ENCODE measurements at places on chromosomes 5 and 9.

DNA sequence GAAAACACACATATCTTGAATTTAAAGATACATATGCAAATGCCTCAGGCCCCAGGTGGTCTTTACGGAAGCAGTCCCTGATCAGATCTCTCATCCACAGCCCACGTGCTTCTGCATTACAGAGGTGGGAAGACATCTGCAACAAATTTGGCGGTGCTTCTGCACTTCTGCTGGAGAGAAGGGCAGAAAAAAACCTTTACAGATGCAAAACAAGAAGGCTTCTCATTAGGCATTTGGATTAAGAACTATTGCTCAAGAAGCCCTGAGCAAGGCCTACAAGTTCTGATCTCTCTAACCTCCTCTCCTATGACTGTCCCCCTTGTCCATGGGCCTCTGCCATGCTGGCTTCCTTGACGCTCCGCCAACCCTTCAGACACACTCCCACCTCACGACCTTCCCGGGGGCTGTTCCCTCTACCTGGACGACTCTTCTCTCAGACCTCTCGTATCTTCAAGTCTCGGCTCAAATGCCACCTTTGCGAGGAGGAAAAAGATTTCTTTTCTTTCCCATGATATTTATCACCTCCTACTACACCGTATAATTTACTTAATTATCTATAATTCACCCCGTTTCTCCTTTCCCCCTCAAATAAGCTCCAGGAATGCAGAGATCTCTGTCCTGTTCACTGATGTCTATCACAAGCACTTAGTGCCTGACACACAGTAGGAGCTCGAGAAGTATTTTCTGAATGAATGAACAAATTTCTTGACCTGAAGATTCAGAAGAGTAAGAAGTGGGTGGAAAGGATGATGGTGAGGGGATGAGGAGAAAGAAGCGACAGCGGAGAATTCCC lies 1.1 kb downstream of the MTMR12 start:
- DNase-seq: peak; percentile 50

DNA sequence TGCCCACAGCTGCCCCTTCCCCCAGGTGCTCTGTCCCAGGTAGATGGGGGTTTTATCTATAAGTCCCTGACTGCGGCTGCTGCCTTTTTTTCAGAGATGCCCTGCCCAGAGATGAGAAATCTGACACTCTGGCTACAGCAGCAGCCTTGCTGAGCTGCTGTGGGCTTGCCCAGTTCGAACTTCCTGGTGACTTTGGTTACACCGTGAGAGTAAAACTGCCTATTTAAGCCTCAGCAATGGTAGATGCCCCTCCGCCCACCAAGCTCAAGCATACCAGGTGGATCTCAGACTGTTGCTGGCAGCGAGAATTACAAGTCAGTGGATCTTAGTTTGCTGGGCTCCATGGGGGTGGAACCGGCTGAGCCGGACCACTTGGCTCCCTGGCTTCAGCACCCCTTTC lies 56.8 kb downstream of the MINAR2 start:
- DNase-seq: peak; percentile 2

- no peak for DNase-seq
These were observed 7.0 kb downstream of the NDUFB6 start for GRCh38 chr9:32565967-32566366.

DNA sequence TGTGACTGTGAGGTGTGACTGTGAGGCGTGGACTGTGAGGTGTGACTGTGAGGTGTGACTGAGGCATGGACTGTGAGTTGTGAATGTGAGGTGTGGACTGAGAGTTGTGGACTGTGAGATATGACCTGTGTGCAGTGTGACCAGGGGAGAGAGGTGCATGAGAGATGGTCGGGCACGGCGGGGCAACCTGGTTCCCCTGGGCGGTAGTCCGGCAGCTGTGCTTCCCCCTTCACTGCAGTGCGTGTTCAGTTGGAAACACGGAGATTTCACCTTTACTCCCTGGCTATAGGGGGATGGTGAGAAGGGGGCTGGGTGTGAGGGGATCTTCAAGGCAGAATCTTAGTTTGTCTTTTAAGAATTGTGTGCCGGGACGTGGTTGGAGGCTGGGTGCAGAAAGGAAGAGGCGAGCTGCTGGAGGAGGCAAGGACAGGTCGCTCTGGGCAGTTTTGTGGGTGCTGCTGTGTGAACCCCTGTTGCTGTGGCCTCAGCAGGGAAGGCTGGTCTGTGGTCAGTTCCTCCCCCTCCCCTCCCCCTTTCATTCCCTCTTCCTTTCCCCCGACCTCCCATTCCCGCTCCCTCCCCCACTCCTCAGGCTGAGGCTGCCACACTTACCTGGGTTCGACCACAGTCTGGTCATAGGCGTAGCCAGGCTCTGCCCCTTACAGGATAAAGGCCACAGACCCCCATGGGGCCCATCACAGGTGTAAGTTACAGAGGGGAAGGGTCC lies 39.3 kb downstream of the CEP72 start:
- DNase-seq: no peak

DNA sequence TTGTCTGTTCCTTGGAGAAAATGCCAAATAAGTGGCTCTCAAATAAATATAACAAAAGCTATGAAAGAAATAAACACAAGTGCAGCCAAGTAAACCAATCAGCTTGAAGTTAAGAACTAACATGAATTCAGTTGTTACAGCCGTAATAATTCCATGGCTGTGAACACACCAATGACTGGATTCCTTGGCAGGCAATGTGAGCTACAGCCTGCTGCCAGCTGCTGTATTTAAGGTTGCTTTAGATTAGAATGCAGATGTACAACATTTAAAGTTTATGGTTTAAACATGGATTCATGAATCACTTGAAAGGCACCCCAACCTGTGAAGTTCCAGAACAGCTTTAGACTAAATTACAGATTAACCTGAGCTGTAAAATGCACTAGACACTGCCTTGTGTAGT lies 626.4 kb upstream of the SEMA6A start:
- DNase-seq: peak; percentile 13

GRCh38 chr9:107064378-107064777 lies 201.4 kb downstream of the ZNF462 start:
- DNase-seq: no peak

GRCh38 chr9:92295240-92295790 lies 1.8 kb upstream of the IARS1 start:
- no peak for DNase-seq

GRCh38 chr9:127105805-127106465 lies 16.5 kb downstream of the ANGPTL2 start:
- peak; percentile 68 for DNase-seq

- DNase-seq: peak; percentile 34
These were observed 147.9 kb downstream of the MSX2 start for GRCh38 chr5:174872271-174872670.

- peak; percentile 55 for DNase-seq
These were observed 113.8 kb downstream of the RAPGEF6 start for GRCh38 chr5:131521252-131521651.

DNA sequence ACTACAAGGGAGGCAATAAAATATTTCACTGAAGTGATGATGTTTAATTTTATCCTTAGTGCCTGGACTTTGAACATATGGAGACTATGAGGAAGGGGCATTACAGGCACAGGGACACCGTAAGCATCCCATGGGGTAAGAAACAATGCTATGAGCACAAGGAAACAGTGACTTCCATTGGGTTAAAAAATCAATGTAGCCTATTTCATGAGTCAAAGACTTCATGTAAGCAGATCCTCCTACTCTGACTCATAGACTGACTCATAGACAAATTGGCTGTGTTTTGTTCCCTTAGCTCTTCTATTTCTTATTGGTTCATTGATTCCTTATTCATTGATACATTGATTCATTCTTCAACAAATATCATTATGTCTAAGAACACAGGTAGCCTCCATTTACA lies 351.0 kb downstream of the PRELID2 start:
- DNase-seq: peak; percentile 52

GRCh38 chr5:65172486-65173129 lies 309.1 kb downstream of the ADAMTS6 start:
- no peak for DNase-seq

- DNase-seq: no peak
These were observed 120.4 kb upstream of the SPRY4 start for GRCh38 chr5:142445266-142445665.

- peak; percentile 32 for DNase-seq
These were observed 217.5 kb upstream of the SGCD start for GRCh38 chr5:156109317-156110023.

DNA sequence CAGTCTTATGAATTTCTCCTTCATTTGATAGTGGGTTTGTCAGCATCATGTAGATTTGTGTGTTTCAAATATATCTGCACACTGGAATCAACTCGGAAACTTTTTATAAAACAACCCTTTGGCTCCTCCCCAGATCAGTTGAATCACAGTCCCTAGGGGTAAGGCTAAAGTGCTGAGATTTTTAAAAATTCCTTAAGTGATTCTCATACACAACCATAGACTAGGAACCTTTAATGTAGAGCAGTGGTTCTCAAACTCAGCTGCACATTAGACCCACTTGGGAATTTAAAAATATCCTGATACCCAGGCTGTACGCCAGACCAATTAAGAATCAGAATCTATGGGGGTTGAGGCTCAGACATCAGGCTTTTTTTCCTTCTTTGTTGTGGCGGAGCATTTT lies 17.5 kb upstream of the JAK2 start:
- peak; percentile 46 for DNase-seq

DNA sequence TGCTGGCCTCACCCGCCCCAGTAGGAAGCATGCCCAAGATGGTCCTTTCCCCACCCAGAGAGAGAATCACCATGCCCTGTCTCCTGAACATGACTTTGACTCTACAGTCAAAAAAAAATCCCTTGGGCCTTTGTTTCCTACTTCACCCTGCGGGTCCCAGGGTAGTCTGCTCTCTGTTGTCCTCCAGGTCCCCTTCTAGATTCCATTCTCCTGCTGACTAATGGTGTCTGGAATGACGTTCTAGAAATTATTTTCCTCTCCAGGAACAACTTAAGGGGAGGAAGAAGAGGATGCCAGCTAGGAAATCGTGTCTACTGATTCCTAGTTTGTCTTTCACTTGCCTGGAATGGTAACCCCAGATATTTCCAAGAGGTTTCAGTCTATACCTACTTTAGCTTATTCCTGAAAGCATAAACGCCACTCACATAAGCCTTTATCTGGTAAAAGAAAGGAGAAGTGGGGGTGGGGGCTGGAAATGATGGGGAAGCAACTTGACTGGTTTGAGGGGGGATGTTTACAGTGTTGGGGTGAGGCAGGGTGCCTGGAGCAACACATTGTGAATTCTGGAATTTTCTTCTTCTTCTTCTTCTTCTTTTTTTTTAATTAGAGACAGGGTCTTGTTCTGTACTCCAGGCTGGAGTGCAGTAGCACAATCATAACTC lies 93.9 kb downstream of the SNX18 start:
- peak; percentile 45 for DNase-seq

DNA sequence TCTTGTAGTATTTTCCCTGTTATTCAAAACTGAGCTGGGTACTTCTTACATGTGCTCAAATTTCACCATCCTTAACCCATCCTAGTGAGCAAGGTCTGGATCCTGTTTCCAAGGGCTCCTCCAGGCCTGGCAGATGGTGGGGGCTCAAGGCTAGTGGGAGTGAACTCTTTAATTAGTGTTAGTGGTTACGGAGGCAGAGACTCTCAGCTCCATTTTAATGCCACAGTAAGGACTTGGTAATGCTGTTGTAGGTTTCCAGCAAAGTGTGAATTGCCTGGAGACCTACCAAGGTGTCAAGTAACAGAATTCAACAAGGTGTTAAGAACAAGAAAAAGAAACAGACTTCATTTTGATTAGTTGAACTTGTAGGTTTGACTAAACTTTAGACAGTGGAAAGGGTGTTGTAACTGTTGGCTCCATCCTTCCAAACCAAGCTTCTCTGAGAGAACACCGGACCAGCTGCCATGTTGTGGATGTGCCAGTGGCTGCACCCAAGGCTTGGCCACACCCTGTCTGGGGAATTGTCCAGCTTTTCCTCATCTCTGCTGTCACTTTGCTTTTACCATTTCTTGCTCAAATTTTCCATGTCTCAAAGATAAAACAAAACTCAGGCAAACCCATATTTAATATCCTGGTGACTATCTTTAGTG lies 98.7 kb downstream of the ADCY2 start:
- no peak for DNase-seq

DNA sequence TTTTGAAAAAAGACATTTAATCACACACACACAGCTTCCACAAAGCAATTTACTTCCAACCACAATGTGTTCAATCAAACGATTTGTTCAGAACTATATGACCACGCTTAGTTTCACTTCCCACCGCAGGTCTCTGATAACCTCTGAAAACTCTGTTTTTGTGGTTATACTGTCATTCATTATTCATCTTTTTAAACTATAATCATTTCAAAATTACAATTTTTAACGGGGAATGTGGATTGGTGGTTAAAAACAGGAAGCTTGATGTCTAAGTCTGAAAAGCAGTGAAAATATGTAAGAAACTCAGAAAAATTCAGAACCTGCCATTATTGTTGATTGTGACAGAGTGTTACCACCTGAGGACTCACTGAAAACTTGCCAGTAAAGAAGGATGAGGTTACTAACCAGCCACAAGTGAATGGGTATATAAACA lies 12.7 kb upstream of the TMEM174 start:
- DNase-seq: no peak

DNA sequence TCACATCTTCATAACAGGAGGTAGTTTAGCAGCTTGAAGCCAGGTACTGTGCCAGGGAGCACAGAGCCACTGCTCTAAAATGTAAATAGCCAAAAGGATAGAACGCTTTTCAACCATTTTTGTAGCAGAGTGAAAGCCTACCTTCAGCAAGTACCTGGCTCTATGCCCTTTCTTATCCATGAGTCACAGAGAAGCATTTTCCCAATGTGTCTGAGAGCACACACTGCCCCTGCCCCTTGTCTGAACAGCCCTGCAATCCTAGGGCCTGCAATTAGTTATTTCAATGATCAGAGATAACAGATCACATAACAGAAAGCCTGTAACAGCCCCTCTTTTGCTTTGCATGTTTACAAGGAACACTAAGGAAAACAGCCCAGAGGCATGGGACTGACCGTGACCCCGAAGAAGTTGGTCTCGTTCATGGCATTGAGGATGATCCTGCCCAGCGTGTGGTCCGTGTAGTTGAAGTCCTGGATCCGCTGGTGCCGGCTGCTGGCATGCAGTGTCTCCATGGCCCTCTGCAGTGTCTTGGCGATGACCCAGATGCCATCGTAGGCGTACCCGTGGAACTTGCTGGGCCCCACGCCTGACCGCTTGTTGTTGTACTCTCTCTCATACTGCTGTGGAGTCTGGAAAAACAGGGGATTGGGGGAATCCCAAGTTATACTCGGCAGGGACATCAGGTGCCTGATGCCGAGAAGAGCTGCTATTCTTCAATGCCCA lies 198.3 kb upstream of the TBC1D2 start:
- peak; percentile 4 for DNase-seq

DNA sequence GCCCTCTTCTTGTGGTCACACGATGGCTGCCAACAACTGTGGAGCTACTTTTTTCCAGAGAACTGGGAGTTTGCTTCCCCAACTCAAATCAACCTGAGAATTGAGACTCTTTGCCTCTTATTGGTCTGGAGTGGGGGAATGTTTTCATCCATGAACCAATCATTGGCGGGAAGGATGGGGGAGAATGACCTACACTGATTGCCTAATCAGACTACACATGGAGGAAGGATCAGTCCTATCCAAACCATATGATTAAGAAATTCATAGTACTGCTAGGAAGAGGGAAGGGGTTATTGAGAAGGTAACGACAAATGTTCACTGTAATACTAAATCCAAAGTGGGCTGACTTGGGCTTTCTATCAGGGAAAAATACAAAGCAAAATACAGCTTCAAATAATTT lies 7.9 kb upstream of the KIF2A start:
- DNase-seq: no peak

- no peak for DNase-seq
These were observed 46.8 kb upstream of the SLIT3 start for GRCh38 chr5:169347786-169348185.

GRCh38 chr9:131892902-131893500 lies 153.1 kb upstream of the RAPGEF1 start:
- no peak for DNase-seq

- peak; percentile 10 for DNase-seq
These were observed 172.0 kb downstream of the ROR2 start for GRCh38 chr9:91778031-91778430.

Measured in adipocyte (in vitro differentiated cells).